H1 (cell line): ENCODE measurements at places on chromosomes 7 and 10. TPM values are rescaled to one million over a fixed set of nuclear protein-coding genes. Genes with fewer than 3 reads are reported as not detected.

ZNF138 gene
- total RNA-seq = 20.2 and 22.6 TPM in 2 replicates

FFAR4 gene
- not detected in 2 replicates for total RNA-seq

DNA sequence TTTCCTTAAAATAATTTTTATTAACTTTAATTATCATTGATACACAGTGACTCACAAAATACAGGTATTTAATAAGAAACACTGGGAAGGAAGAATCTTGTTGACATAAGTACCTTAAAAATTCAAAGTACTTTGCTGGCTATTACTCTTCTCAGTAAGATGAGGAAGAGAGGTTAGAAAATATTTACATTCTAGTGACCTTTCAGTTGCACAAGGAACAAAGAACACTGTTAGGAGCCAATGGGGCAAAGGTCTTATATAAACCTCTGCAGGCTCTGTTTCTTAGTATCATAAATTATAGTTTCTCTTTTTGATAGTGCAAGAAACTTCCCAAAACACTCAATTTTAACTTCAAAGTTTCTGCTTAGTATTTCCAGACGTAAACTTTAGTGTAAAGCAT, 4.8 kb upstream of the TAX1BP1 start:
- DNase-seq = no peak

PHTF2 gene
- 18.2 and 25.4 TPM in 2 replicates for total RNA-seq

GRCh38 chr7:47897831-47898230, 50.4 kb downstream of the PKD1L1 start:
- DNase-seq = no peak

RBM48 gene
- 8.6 and 9.5 TPM in 2 replicates for total RNA-seq

- no peak for DNase-seq
These were observed 135.8 kb downstream of the KCNMA1 start for GRCh38 chr10:77501846-77502261.

- DNase-seq = no peak
These were observed 27.3 kb downstream of the NAPEPLD start for GRCh38 chr7:103121641-103122040.

DNA sequence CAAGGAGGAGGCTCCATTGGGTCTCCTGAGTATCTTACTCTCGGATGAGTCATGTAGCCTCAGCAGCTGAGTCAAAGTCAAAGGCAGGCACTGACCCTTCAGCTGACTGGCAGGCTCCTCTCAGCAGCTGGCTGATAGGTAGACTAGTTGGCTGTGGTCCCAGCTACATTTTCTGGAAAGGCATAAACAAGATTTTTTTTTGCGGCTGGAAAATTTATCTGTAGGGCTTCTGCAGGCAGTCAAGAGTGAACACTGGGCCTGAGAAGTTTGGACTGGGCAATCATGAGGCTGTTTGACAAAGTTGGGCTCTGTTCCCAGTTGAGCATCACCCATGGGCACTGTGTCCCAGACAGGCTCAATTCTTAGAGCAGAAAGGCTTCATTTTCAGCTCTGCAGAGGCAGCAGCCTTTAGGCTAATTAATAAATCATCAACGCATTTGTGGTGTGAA, 796.2 kb downstream of the CCSER2 start:
- no peak for DNase-seq

- no peak for DNase-seq
These were observed 27.1 kb downstream of the LRRC20 start for GRCh38 chr10:70355051-70356021.

DNA sequence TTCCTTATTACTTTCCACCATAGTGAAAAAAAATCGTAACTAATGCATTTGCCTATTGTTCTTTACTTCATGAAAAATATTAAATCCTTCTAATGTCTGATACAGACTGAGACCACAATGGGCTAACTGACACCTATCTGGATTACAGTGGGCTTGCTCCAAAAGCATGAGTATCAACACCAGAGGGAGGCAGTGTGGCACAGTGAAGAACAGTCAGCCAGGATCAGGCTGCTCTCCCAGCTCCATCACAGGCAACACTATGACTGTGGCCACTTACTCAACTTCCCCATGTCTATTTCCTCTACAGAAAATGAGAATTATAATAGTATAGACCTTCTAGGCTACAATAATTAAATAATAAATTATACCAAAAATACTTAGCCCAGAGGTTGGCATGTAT, 97.2 kb downstream of the SLC25A13 start:
- no peak for DNase-seq

- no peak for DNase-seq
These were observed 3.6 kb downstream of the PKD1L1 start for GRCh38 chr7:47944536-47945260.

GRCh38 chr7:155948423-155948822, 136.2 kb upstream of the SHH start:
- DNase-seq = no peak
